NCI-H1105 (cell line): ENCODE measurements at places on chromosomes 2 and 18.

DNA sequence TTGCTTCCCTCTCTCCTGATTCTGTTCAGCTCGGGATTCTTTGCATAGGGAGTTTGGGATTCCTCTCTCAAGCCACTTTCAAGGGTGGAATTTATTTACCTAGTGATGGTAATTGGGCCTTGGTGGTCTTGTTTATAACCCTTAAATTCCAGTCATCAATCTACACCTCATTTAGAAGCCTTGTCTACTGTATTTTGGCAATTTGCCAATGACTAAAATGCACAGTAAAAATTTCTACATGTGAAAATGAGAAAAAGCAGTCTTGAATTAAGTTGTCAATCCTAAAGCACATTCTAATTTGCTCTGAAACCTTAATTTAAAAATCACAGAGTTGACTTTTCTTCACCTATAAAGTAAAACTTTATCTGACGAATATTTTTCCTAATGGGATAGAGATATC, 749.2 kb upstream of the CRIM1 start:
- DNase-seq: no peak

GRCh38 chr2:112980537-112980936, 2.7 kb downstream of the IL36G start:
- no peak for DNase-seq

GRCh38 chr2:187525163-187525900, 28.9 kb downstream of the TFPI start:
- DNase-seq: no peak

- DNase-seq: no peak
Observed at GRCh38 chr2:56874717-56875116, 690.9 kb downstream of the CCDC85A start.
